ENCODE measurements at places on chromosomes 6 and 20.

GRCh38 chr20:6180531-6180930 is 57.7 kb upstream of the FERMT1 start:
- DNase-seq: no peak
- no peaks in the 10 kb centered on the region for H3K27me3 ChIP-seq
- H3K36me3 ChIP-seq: no peaks in the 10 kb centered on the region

- H3K4me3 ChIP-seq: peak within 1 kb of the TSS; percentile 32
- no peaks in the 10 kb centered on the region for H3K27me3 ChIP-seq
- H3K36me3 ChIP-seq: no peaks in the 10 kb centered on the region
- H3K4me1 ChIP-seq: no peaks in the 10 kb centered on the region
Observed at GRCh38 chr20:44745598-44746366, at the start of gene KCNK15. KCNK15 (plus strand) TSS chr20:44745865; CDS start chr20:44745911, 46 bp downstream.

DNA sequence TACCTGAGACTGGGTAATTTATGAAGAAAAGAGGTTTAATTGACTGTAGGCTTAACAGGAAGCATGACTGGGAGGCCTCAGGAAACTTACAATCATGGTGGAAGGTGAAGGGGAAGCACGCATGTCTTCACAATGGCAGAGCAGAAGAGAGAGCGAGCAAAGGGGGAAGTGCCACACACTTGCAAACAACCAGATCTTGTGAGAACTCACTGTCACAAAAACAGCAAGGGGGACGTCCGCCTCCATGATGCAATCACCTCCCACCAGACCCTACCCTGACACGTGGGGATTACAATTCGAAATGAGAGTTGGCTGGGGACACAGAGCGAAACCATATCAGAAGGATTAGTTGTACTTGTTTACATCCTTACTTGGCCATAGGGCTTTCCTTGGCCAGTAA is 49.7 kb downstream of the FIG4 start:
- no peaks in the 10 kb centered on the region for H3K4me1 ChIP-seq
- H3K4me3 ChIP-seq: no peak overlapping the region
- H3K27ac ChIP-seq: no peak overlapping the region
- DNase-seq: no peak
- no peaks in the 10 kb centered on the region for H3K36me3 ChIP-seq

GRCh38 chr6:152241013-152241766 is 396.0 kb downstream of the SYNE1 start:
- no peaks in the 10 kb centered on the region for H3K36me3 ChIP-seq
- no peaks in the 10 kb centered on the region for H3K4me1 ChIP-seq
- no peak overlapping the region for H3K4me3 ChIP-seq

- DNase-seq: no peak
- H3K4me1 ChIP-seq: no peaks in the 10 kb centered on the region
- no peaks in the 10 kb centered on the region for H3K36me3 ChIP-seq
Observed at GRCh38 chr6:166031275-166031674, 136.4 kb downstream of the TBXT start.

DNA sequence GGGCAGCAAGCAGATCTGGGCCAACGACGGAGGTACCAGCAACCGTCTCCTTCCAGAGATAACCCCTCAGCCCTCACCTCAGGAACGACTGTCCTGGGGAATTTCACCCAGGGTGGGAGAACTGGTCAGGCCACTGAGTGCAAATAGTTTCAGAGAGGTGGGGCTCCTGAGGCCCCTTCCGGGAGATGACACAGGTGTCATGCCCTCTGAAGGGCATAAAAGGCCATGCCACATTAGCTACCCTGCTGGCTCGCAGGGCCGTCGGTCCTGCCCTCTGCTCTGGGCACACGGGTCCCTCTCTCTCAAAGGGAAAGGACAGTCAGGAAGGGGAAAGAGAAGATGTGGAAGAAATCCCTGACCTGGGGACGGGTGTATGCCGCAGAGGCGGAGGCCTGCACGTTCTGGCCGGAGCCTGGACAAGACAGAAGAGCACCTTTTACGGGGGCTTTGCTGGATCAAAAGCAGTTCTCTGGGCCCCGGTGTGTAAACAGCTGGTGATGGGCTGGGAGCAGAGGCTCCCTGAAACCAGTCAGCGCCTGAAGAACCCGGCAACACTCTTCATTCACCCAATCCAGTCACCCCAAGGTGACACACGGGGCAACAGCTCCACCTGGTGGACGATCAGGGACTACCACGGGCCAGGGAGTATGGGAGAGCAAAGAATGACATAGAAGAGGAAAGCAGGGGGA is 6.4 kb upstream of the TAF8 start:
- H3K36me3 ChIP-seq: no peaks in the 10 kb centered on the region
- no peaks in the 10 kb centered on the region for H3K27me3 ChIP-seq
- peak overlapping the region; percentile 92 for H3K27ac ChIP-seq
- peak; percentile 81 for DNase-seq

DNA sequence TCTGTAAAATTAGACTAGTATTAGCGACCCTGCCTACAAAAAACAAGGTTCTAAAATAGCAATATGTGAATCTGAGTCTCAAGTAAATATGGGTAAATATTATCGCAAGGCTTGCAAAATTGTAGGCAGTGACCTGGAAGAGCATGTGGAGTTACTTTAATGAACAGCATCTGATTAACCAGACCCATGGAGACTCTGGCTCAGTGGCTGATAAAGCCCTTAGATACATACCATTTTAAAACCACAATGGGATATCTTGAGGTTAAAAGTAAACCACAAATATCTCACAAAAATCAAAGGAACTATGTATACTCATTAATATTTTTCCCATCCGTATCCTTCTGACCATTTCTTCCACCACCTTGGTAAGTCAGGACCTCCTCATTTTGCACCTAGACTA is 187.0 kb downstream of the MTFR2 start:
- H3K4me1 ChIP-seq: no peaks in the 10 kb centered on the region
- H3K4me3 ChIP-seq: no peak overlapping the region
- no peak for DNase-seq
- H3K27ac ChIP-seq: no peak overlapping the region

GRCh38 chr20:40643891-40644290 is 45.1 kb downstream of the MAFB start:
- no peak overlapping the region for H3K4me3 ChIP-seq
- H3K36me3 ChIP-seq: no peaks in the 10 kb centered on the region
- no peak overlapping the region for H3K27ac ChIP-seq
- DNase-seq: no peak
- H3K27me3 ChIP-seq: no peaks in the 10 kb centered on the region
- H3K4me1 ChIP-seq: no peaks in the 10 kb centered on the region

All from prostate gland (tissue), 2 donors.